Activated naive CD8-positive, alpha-beta T cell treated with anti-CD3 and anti-CD28 coated beads for 36 hours (primary cell): ENCODE measurements at places on chromosomes 3 and 15. TPM values are rescaled to one million over a fixed set of nuclear protein-coding genes. Genes with fewer than 3 reads are reported as not detected.

GRCh38 chr15:45914425-45914824 lies 279.6 kb downstream of the SQOR start:
- no peak for DNase-seq

DNA sequence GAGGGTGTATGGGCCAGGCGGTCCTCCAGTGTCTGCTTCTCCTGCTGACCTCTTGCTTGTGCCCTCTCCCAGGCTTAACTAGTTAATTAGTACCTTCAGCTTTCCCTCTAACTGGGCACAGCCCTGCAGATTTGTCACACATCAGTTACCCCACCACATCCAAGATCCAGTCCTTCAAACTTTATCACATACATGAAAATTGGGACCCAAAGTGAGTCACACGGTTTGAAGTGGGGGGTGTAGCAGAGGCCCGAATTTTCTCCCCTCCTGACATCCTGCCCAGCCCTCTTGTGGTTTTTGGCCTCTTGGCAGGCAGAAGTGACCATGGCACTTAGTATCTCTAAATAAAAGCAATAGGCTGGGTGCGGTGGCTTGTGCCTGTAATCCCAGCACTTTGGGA lies 3.9 kb downstream of the MAPKAPK3 start:
- no peak for DNase-seq

The MAPK6 gene
- total RNA-seq, result 53.5 TPM

- DNase-seq, result no peak
These were observed 491.1 kb downstream of the FHIT start for GRCh38 chr3:60760145-60760544.
